Inflammatory macrophage (primary cell): ENCODE measurements at places on chromosomes 3 and 15.

DNA sequence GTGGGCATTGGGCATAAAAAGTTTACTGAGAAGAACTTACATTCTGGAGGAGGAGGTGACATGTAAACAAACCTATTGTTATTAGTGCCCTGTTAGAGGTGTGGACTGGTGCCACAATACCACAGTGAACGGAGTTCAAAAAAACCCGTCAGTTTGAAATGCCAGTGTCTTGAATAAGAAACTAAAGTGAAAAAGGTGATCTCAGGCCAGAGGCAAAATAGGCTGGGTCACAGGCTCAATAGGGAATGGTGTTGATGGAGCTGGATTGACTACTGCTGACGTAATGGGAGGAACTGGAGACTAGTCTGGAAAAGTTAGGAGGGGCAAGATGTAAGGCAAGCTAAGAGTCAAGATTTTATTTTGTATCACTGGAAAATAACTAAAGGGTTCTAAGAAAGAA lies 1.6 kb upstream of the DCBLD2 start:
- no peak for DNase-seq

GRCh38 chr3:15636028-15636709 lies 34.6 kb downstream of the BTD start:
- peak; percentile 56 for DNase-seq

GRCh38 chr3:5264896-5265770 lies 77.6 kb downstream of the EDEM1 start:
- DNase-seq = no peak

DNA sequence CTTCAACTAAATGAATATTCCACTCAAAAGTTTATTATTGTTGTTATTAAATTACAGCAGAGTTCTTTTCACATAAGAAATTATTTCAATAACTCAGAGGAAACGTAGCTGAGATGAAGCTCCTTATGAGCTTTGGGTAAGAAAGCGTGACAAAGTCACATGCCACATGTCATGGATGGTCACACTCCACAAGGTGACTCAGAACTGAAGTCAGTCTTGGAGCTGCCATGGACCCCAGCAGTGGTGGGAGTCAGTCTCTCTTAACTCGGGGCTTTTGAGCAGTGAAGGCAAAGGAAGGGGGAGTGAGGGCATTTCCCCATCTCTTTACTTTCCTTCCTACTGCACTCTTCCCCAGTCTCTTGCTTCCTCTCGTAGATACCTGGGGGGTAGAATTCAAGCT lies 87.5 kb upstream of the FAM3D start:
- no peak for DNase-seq

- no peak for DNase-seq
Measured at GRCh38 chr3:126672741-126673140, 17.8 kb upstream of the TXNRD3 start.

DNA sequence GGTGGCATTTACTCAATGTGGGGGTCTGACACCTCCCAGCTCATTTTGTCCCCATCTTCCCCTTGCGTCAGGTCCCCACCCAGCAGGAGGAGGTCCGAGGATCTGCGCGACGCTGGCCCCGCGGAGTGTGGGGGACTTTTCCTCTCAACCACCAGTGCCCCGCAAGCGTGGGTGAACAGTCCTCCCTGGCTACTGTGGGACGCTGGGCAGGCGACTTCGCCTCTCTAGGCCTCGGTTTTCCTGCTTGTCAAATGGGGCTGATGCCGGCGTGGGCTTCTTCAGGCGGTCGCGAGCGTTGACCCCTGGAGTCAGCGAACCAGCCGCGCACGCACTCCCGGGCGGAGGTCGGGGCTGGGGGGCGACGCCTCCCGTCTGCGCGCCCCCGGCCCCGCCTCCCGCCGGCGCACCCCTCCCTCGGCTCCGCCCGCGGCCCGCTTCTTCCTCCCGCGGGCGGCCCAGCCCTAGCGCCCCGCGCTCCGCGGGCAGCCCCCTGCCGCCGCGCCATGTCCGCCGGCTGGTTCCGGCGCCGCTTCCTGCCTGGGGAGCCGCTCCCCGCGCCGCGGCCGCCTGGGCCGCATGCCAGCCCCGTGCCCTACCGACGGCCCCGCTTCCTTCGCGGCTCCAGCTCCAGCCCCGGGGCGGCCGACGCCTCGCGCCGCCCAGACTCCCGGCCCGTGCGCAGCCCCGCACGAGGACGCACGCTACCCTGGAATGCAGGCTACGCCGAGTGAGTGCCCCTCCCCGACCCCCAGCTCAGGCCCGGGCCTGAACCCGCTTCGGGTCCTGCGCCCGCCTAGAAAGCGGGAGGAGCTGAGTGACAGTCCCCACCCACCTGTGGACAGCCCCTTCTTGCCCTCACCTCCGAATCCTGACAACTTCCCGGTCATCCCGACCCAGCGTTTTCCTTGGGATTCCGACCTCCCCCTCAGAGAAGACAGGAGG lies at the start of gene PPM1M:
Gene PPM1M, plus strand, starts transcription at position 438 of the 942 bp plus-strand sequence. Its CDS starts 66 bp downstream, at position 504.
- DNase-seq = peak; percentile 88

DNA sequence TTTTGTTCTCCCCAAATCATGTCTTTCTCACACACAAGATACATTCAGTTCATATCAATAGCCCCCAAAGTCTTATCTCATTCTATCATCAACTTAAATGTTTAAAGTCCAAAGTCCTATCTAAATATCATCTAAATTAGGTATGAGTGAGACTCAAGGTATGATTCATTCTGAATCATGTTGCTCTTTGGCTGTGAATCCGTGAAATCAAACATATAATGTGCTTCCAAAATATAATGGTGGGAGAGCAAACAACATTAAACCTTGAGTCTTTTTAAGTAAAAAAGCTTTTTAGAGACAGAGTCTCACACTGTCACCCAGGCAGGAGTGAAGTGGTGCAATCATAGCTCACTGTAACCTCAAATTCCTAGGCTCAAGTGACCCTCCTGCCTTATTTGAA lies 139.1 kb downstream of the SAMMSON start:
- DNase-seq = no peak

- no peak for DNase-seq
Measured at GRCh38 chr3:50609763-50610085, 1.9 kb downstream of the CISH start.

- no peak for DNase-seq
Measured at GRCh38 chr15:76138436-76138835, 78.7 kb downstream of the TMEM266 start.

DNA sequence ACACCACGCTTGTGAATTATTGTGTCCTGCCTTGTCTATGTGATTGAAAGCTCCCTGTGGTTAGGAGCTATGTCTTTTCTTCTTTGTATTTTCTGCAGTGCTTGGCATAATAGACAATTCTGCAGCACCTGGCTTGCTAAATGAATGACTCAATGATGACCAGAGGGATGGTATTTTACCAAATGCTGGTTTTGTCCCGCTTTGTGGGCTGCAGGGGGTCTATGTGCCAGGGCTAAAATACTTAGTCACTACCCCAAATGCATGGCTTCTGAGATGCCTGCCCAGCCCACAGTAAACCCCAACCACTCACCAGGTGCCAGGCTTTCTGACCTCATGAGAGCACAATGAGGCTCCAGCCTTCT lies 50.9 kb downstream of the BOC start:
- DNase-seq = no peak

GRCh38 chr3:71064956-71065763 lies 518.4 kb downstream of the FOXP1 start:
- DNase-seq = peak; percentile 36

DNA sequence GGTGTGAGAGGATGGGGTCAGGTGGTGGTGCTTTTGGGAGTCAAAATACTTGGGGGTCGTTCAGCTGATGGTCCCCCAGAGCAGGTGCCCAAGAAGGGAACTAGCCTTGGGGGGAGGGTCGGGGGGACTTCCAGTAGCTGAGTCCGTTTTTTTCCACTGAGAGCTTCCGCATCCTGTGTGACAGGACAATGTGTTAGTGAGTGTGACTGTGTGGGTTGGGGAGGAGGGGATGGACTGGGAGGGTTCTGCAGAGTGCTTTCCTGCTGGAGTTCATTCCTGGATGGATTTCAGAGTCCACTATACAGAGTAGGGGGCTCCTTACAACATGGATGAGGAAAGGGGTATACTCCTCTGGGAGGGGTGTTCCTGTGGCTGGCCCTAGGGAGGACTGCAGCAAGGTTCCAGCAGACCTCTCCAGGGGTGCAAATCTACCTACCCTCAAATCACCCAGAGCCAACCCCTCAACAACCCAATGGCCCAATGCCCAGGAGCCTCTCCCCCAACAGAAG lies 601 bp upstream of the HYAL2 start:
- DNase-seq = peak; percentile 59

DNA sequence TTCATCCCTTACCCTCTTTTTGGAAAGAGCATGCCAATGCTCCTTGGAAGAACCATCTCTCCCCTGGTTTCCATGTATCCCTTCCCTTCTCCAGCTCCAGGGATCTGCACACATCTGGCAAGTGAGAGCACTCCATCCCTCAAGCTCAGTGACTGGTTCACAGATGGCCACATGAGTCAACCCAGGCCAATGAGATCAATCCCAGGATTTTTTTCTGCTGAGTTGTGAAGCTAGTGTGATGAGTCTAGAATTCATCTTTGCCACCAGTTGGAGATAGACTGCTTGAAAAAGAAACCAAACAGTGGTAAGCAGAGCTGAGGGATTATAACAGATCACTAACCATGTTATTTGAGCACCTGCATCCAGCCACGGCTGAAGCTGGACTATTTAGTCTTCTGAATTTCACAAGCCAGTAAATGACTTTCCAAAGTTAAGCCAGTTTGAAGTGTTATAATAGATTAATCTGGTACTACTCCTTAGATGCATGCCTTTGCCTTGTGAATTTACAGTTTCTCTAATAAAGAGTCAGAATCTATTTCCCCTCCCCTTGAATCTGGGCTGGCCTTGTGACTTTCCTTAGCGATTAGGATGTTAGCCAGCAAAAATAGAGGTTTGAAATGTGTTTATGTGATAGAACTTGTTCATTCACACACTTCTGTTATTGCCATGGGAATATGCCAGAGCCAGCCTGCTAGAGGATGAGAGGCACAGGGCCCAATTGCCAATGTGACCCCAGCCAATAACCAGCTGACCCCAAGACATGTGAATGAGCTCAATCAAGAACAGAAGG lies 159.8 kb downstream of the WNT5A start:
- no peak for DNase-seq

- no peak for DNase-seq
Measured at GRCh38 chr3:3110299-3110630, at the start of gene IL5RA. TSS of gene IL5RA (minus strand) at chr3:3110374. CDS start at chr3:3104984, 5,390 bp downstream.

GRCh38 chr15:82580713-82581112 lies 40.5 kb upstream of the RPS17 start:
- no peak for DNase-seq

DNA sequence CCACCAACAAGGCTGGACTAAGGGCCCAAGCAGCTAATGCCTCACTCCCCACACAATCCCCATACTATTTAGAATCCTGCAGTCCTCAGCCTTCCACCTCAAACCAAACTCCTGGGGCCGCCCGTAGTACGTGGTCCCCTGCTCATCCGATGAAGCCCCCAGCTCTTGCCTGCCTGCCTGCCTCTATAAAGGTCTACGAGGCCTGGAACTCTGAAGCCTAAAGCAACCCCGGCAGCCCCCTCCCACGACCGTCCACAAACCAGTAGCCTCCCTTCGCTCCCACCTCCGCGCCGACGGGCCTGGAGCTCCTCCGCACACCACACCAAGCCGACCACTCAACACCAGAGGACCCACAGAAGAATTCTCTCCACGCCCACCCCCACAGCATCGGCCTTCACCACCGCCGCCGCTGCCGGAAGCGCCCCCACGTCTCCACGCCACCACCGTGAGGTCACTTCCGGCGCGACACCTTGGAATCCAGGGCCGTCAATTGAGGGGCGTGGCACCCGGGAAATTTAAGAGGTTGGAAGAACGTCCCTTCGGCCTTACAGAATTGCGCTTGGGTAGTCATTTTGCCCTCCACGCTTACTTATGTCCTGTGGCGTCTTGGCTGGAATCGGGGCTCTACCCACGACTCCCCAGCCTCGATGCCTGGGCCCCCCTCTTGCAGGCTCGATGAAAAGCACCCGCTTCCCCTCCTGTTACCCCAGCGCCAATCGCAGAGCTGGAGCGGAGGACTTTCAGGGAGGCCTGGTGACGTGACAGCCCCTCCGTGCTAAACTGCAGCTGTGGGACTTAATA lies at the start of gene EDC3:
Gene EDC3, minus strand, starts transcription at position 428 of the 801 bp plus-strand sequence. CDS start 20,900 bp downstream, outside the sequence.
- peak; percentile 78 for DNase-seq

- DNase-seq = no peak
Measured at GRCh38 chr3:141410408-141410807, 42.1 kb downstream of the ZBTB38 start.

GRCh38 chr3:46918634-46919033 lies 41.1 kb downstream of the PTH1R start:
- no peak for DNase-seq

DNA sequence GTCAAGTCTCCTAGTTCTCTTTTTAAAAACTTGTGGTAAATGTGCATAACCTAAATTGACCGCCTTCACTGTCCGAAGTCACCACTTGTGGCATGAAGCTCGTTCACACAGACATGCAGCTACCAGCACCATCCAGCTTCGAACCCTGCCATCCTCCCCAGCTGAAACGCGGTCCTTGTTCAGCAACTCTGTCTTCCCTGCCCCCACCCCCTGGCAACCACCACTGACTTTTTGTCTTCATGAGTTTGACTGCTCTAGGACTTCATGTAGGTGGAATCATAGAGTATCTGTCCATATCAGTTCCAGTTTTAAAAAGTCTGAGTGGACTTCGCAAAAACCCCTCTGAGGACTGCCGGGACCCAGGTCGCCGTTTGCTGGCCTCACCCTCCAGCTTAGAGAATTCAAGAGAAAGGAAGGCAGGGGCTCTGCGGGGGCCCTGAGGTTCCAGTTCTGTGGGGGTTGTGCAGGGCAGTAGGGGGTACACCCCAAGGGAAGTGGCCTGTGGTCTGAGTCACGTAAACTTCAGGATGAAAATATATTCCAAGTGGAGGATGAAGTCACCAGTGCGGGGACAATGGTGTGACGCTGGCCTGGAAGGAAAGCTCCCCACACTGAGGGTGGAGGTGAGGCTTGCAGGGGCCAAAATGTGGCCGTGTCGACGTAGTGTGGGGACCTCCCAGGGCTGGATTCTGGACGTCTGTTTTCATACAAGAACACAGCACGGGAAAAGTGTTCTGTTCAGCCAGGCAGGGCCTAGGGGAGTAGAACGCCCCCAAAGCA lies 67.6 kb downstream of the ABTB1 start:
- no peak for DNase-seq

- no peak for DNase-seq
Measured at GRCh38 chr3:170467007-170467406, 48.3 kb downstream of the CLDN11 start.

GRCh38 chr15:84669726-84670125 lies 11.7 kb upstream of the NMB start:
- no peak for DNase-seq

DNA sequence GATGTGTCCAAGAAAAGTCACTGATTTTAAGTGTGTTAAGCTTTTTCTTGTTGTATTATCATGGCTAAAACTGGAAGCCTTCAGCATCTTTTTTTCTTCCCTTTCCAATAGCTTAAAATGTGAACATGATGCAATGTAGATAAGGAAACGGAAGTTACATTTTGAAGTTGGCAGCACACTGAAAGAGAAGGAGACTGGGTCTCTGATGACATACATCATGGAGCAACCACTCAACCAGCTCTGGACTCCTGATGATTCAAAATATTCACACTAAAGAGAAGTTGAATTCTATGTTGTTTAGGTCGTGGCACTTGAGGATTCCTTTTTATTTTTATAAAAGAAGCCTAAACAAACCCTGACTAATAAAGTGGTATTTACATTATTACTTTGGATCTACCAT lies 488.3 kb upstream of the ALCAM start:
- no peak for DNase-seq

GRCh38 chr3:127383656-127384179 lies 95.9 kb upstream of the PRR20G start:
- DNase-seq = no peak

- DNase-seq = no peak
Measured at GRCh38 chr3:126678693-126679317, 23.9 kb upstream of the TXNRD3 start.
